ENCODE measurements at places on chromosomes 1 and 21.
A peak's percentile ranks its signal among the peaks of the same experiment; 100 is the strongest.

- no peak for DNase-seq
These were observed 179.0 kb downstream of the DSCAM start for GRCh38 chr21:40667967-40668366.

GRCh38 chr1:153402226-153402625 lies 11.4 kb upstream of the S100A8 start:
- no peak for DNase-seq

GRCh38 chr1:8913457-8913856 lies 32.2 kb upstream of the CA6 start:
- DNase-seq, result no peak

- peak; percentile 38 for DNase-seq
These were observed 889 bp upstream of the SCYL3 start for GRCh38 chr1:169894424-169895145.

- no peak for DNase-seq
These were observed 13.5 kb downstream of the CITED4 start for GRCh38 chr1:40848530-40849189.

GRCh38 chr1:10292188-10292587 lies 81.8 kb downstream of the KIF1B start:
- DNase-seq, result no peak

DNA sequence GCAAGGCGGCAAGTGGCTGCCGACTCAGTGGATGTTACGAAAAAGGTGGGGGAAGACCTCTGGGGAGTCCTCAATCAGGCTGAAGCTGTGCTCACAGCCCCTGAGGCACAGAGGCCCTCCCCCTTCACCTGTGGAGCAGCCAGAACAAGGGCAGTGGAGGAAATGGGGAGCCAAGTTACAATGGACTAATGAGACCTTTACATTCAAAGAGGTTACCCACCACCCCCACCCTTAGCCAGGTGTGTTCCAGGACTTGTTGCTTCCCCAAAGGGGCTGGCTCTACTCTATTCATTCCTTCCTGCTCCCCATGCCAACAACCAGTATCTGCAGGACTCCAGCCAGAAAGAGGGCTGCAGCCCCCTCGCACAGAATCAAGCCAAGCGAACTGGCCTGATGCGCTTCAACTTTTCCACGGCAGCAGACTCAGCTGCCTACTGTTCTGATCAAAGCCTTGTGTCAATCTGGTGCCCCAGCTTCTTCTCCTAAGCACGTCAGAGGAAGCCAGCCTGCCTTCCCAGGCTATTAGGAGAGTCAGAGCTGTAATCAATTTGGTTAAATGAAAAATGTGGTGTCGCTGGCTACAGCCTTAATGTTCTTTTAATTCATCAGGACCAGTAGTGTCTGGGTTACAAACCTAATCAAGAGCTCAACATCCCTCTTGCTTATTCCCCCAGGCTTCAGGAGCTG lies 1.8 kb upstream of the SYT2 start:
- DNase-seq, result no peak

- DNase-seq, result no peak
These were observed 13.2 kb downstream of the MGST3 start for GRCh38 chr1:165644064-165644735.

- no peak for DNase-seq
These were observed 210.4 kb upstream of the RUNX1 start for GRCh38 chr21:35259457-35259856.

- DNase-seq, result no peak
These were observed 13.1 kb downstream of the ECE1 start for GRCh38 chr1:21277180-21277579.

DNA sequence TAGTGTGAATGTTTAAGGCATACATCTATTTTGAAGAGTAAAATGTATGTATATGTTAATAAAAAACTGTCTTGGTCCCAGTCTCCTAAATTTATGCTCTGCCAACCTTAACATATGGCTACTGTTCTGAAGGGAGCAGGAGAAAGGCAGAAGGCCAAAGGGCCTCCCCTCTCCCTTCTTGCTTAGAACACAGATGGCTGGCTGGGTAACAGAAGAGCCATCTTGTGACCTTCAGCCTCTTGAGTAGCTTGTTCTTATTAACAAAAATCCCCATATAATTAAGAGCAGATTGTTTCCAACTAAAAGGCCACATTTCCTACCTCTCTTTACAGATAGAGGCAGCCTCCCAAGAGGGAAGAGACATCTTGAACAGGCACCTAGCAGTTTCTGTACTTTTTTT lies 36.1 kb downstream of the EPB41 start:
- no peak for DNase-seq

- no peak for DNase-seq
These were observed 616.0 kb downstream of the USP25 start for GRCh38 chr21:16345757-16346156.

GRCh38 chr1:239823852-239824251 lies 267.8 kb upstream of the FMN2 start:
- no peak for DNase-seq

- DNase-seq, result no peak
These were observed 22.8 kb upstream of the LAPTM5 start for GRCh38 chr1:30780409-30780808.

DNA sequence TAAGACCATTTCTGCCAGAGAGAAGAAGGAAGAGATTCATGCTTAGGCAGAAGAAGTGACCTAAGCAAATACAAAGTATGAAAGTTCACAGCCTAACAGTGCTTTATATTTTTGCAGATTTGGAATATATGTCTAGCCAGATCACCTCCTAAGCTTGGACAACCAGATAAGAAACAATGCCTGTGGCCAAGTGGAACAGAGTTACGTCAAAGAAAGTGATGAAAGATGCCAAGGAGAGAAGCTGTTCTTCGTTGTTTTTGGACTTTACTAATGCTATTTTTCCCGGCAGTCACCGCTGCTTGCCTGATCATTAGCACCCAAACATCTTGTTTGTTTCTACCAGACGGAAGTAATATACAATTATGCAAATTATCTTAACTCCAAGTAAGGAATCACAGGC lies 489.2 kb upstream of the C1orf87 start:
- DNase-seq, result no peak

DNA sequence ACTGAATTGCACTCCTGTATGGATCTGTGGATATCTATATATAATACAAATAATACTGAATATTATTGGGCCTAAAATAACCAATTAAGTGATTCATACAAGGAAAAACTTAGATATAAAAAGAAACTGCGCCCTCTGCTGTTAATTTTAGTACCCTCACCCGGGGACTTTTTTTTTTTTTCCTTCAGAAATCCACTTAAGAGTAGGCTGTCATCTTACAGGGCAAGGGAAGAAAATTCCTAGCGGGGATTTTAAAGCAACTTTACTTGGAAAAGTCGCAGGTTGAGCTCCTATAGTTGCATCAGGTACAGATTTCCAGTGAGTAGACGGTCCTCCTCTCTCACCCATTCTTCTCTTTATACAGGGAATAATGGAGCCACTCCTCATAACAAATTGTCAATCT lies 1.3 kb downstream of the NTNG1 start:
- DNase-seq, result no peak

DNA sequence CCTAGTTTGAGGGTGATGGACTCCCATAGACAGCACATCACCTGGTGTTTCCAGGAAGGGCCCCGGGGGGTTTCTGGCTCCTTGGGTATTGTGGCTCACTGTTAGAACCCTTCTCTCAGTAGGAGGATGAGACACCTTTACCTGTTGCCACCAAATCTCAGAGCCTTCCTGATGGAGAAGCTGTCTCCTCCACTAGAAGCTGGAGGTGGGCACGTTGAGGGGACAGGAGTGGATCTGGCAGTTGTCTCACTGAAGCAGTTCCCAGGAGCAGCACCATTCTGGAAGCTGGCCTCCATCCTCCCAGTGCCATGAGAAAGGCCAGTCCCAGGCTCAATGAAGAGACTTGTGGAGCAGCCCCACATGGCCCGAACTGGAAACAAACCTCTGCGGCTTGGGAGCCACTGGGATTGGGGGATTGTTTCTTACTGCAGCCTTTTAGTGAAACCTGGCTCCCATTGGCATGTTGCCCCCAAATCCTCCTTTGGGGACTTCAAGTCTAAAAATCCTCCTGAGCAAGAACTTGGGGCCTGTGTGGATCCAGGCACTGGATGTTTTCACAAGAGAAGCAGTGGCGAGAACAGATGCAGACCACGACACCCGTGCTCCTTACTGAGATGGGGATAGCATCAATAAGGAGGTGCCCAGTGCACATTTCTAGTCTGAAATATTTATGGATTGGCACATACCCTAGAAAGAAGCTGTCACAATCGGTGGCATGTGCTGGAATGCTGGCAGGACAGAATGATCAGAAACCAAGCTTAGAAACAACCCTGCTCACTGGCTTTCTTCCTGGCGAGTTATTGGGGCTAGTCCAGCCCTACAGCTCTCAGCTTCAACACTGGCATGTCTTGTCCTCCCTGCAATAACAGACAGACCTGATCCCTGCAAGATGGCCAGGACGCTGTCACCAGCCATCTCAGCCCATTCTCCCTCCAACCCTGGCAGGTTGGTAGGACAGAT lies 223.7 kb upstream of the AJAP1 start:
- no peak for DNase-seq

GRCh38 chr21:31795992-31796391 lies 64.1 kb upstream of the SCAF4 start:
- DNase-seq, result no peak

GRCh38 chr1:90614872-90615271 lies 102.2 kb downstream of the BARHL2 start:
- DNase-seq, result no peak

GRCh38 chr1:110074166-110074565 lies 3.7 kb upstream of the ALX3 start:
- DNase-seq, result no peak

DNA sequence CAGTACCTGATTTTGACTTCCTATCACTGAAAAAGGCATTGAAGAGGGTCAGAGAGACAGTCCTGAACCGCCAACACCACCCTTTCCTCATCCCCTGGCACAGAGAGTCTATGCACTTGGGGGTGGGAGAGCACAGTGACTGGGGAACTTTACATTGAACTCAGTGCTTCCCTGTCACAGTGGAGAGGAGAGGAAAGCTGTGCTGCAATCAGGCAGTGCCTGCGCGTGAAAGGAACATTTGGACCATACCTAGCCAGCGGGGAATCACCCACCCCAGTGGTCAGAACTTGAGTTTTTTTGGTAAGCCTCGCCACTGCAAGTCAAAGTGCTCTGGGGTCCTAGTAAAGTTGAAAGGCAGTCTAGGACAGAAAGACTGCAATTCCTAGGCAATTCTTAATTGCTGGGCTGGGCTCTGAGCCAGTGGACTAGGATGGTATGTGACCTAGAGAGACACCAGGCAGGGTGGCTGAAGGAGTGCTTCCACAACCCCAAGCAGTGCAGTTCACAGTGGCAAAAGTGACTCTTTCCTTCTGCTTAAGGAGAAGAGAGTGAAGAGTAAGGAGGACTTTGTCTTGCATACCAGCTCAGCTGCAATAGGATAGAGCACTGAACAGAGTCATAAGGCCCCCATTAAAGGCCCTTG lies 9.4 kb upstream of the HENMT1 start:
- DNase-seq, result no peak

DNA sequence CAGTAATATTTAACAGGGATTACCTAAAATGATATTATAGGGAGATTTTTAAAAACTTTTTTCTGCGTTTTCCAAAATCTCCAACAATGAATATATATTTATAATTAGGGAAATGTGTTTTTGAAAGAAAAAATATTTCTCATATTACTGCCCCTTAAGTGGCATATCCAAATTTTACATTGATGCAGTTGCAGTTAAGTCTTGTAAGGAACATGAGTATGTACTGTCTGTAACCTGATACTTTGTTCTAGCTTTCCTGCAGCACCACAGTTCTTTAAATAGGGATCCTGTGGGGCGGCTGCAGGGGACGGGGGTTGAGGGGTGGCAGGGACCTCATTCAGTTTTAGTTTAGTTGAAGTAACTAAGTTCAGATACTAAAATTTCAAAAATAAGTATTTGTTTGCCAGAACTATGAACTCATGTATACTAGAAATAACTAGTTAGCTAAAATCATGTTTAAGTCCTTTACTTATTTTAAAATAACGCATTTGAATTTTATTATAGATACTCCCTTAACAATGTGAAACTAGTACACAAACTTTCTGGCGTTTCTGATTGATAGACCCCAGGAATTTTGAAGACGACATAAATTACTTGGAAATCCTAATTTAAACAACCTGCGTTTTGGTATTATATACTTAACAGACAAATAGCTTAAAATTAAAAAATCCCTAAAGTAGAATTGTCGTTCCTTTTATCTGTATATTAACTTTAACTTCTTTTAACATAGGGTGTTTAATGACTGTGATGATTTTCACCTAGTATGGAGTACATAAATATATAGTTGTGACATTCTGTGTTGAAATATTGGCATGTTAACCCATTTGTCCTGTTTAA lies 639 bp upstream of the DNAJB4 start:
- DNase-seq, result peak; percentile 58

- no peak for DNase-seq
These were observed 8.0 kb upstream of the MEX3A start for GRCh38 chr1:156090138-156090839.

- DNase-seq, result no peak
These were observed 29.6 kb upstream of the DIPK1A start for GRCh38 chr1:92990828-92991227.

Measured in activated T-cell treated with anti-CD3 and anti-CD28 coated beads, Interleukin-2, amount 50 U/mL, for 24 hours (primary cell).